ENCODE measurements at places on chromosomes 7 and 10.

- DNase-seq: no peak
Observed at GRCh38 chr10:59290448-59290847, 71.9 kb downstream of the FAM13C start.

DNA sequence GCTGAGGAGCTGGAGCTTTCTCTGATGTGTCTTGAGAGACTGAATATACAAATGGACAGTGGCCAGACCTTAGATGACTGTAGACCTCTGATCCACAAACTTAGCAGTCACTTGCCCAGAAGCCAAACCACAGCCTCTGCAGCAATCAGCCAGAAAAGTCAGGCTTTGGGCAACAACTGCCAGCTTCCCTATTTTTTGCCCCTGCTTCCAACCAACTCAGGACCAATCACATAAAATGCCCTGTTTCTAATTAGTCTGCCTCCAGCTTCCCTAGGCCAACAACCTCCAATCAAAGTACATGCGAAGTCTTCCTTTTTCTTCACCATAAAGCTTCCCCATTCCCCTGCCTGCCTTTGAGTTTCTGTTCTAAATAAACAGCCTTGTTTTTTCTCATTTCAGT lies 37.8 kb upstream of the CACUL1 start:
- DNase-seq: no peak

DNA sequence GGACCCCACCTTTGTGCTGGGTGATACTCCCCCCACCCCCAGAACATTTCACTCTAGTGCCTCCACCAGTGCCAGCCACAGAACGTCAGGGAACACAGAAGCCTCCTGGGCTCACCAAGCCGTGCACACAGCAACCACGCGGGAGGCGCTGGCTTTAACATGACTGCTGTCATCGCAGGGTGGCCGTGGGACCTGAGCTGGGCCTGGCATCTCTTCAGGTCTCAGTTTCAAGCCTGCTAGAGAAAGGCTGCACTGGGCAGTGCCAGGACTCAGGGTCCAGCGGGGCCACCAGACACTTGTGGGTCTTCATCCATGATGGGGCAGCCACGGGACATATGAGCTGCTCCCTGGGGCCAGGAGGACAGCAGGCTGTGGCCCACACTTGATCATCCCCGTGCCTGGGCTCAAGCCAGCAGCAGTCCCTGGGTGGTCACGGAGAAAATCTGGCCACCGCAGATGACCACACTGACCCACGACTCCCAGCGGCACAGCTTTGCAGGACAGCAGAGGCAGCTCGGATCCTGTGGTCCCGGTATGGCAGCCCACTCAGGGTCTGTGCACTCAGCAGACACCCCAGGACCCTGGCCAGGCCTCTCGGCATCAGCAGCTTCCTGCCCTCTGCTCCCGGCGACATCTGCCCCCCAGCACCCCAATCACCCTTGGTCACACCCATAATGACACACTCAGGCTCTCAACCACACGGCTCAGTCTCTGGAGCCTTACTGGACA lies 44.2 kb downstream of the CAMK2B start:
- peak; percentile 53 for DNase-seq

DNA sequence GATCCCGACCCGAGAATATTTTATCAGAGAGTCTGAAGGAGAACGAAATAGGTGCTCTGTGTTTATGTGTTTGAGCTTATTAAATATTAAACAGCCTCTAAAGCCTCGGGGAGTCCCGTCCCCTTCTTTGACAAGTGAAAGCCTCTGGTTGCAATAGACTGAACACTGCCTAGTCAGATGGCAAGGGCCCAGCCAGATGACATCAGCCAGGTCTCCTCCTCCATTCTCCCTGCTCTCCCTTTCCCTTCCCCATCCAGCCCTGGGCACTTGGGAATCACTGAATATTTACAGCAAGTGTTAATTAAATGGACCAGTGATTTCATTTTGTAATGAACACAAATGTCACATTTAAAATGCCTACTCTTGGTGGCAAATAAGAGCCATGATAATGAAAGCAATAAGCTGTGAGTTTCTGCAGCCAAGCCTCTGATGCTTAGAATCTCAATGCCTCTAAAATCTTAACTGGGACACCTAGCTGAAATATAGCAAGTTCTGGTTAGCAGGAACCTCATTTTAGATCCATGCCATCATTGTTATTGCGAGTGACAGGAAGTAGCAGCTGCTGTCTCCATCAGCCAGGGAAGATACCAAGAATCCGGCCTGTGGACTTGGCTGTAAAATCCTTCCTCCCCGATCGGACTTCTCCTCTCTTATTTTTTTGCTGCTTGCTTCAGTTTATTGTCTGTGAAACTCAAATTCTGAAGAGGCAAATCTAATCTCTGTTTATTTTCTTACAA lies 202.1 kb downstream of the PRPF18 start:
- DNase-seq: peak; percentile 2

DNA sequence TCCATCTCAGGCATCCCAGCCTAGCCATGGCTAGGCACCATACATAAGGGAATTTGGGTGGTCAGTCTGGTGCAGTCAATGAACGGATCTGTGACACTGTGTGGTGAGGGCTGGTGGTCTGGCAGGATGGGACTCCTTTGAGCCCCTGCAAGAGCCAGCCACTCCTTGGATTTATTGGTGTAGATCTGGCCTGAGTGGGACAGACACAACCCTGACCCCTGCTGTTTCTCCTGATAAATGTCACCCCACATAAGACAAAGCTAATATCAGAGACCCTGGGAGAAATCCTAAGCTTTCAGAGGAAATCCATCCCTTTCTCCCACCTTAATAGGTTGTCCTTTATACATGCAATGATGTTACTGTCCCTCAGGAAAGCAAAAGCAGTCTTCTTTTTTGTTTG lies 2.3 kb downstream of the FBXO24 start:
- DNase-seq: no peak

DNA sequence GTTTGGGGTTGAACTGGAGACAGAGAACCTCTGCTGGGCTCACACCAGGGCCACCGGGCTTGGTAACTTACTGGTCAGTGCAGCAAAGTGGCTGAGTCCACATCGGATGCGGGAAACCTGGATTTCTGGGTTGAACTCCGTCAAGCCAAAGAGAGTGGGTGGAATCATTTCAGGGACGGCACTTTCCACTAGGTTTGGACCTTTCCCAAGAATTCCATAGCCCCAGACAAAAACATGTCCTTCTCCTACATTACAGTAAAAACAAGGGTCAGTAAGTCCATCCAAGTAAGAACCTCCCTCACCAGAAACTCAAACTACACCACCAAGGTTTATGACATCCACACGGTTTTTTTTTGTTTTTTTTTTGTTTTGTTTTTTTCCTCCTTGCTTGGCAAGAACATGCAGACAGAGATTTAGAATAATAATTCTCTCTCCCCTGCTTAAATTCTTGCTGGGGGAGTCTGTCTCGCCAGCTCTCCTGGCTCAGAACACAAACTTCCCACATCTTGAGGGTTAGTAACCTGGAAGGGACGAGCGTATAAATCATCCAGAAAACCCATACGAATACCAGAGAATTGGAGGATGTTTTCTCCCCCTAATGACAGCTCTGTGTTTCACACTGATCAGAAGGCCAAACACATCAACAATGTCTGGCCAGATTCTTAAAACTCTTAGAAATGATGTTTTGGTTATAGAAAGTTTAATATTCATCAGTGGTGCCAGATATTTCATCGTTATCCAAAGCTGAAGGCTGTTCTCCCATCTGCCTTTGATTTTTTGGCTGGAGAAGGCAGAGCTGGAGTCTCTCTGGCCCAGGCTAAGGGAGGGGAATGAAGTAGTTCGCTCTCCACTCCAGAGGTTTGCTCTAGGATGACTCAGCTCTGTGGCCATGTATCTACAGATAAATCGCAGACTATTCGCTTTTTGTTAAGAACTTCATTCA lies 17.5 kb downstream of the RCC1L start:
- DNase-seq: no peak

- peak; percentile 32 for DNase-seq
Observed at GRCh38 chr7:146116521-146117222, at the start of gene CNTNAP2. Gene CNTNAP2, plus strand, starts transcription at chr7:146116801. Its CDS starts 76 bp downstream, at chr7:146116877.

DNA sequence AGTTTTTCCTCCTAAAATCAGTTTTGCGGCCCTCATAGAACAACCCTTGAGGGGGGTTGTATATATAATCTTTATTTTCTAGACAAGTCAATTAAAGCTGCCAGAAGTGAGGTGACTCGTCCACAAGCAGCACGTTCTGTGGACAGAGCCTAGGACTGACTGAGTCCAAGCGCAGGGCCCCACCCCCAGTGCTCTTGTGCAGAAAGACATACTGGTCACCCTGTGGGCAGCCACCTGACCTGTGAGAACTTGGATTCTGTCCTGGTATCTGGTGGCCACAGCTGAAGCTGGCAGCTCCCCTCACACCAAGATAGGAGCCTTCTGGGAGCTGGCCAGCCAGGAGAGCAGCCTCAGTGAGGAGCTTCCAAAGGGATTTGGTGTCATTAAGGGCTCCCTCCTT lies 89.3 kb downstream of the GRK5 start:
- no peak for DNase-seq

GRCh38 chr7:37356911-37357636 lies 91.6 kb downstream of the ELMO1 start:
- DNase-seq: no peak

Measured in cerebellar nuclear complex (tissue), 1 donor.